PC-9 (cell line): ENCODE measurements at places on chromosomes 2 and 18. TPM values are rescaled to one million over a fixed set of nuclear protein-coding genes. Genes with fewer than 3 reads are reported as not detected.

DNA sequence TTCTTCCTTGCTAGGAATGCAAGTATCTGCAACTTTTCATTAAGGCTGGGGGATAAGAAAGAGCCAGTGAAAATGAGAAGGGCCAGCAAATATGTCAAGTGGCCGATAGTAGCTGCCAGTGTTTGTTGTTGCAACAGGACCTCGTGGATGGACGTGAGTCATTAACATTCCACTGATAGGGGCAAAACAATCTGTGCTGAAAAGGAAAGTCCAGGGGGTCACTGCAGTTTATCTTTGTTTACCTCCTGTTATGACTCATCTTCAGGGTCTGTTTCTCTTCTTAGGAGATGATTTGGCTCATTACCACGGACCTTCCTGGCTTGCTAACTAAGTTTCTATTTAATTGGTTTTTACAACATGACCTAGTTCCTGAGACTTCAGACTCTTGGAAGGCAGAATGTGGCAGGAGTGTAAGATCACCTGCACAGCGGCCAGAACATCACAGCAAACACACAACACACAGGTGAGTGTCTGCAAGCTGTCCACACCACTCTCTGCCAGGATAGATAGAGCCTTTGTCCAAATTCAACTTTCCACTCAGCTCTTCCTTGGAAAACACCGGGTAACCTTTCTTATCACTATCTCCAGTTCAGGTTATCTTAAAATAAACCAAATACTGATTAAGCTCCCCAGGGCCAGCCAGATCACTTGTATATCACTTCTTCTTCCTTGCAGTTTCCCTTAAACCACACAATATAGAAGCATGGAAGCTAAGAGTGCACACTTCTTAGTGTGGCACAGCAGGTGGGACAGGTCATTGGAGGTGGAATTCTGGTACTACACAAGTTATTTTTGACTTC, 157.5 kb upstream of the LMAN1 start:
- peak; percentile 32 for DNase-seq

GRCh38 chr2:212032536-212033219, 505.9 kb downstream of the ERBB4 start:
- no peak for DNase-seq

- no peak for DNase-seq
These were observed 37.2 kb downstream of the MBOAT2 start for GRCh38 chr2:8966123-8966908.

DNA sequence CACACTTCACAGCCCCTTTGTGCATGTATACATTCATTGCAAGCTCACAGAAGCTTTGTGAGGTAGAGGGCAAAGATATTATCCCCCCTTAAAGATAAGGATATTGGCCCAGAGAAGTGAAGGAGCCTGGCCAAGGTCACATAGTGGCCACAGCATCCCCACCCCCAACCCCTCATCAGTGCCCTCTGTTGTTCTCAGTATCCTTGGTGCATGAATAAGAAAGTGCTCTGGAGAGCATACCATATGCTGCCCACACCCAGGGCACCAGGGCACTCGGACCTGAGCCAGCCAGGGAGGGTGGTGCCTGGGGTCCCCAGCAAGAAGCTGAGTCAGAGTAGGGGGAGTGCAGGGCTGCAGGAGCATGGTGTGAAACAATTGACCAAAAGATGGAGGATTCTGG, 3.3 kb downstream of the DYSF start:
- no peak for DNase-seq

GRCh38 chr2:26696351-26696816, 3.9 kb downstream of the KCNK3 start:
- peak; percentile 56 for DNase-seq

DNA sequence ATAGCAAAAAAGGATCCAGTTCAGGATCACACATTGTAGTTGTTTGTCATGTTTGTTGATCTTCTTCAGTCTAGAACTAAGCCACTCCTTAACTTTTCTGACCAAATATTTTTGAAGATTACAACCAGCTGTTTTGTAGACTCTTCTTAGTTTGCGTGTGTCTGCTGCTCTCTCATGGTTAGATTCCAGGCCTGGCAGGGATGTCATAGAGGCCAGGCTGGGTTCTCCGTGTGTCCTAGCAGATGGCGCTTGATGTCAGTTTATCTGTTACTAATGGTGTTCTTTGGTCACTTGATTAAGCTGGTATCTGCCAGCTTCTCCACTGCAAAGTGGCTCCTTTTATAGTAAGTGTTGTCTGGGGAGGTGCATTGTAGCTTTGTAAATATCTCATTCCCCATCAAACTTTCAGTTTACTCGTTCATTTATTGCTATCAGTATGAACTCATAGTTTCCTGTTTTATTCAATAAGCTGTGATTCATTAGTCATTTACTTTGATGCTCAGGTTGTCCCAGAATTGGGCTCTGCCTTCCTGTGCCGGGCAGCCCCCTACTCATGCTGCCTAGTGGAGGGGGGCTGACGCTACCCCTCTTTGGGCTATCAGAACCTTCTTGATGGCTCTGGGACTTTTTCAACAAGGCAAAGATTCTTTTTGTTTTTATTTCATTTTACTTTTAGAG, 42.1 kb downstream of the GRHL1 start:
- DNase-seq: no peak

- no peak for DNase-seq
These were observed 3.4 kb downstream of the XIRP2 start for GRCh38 chr2:166891727-166892126.

DNA sequence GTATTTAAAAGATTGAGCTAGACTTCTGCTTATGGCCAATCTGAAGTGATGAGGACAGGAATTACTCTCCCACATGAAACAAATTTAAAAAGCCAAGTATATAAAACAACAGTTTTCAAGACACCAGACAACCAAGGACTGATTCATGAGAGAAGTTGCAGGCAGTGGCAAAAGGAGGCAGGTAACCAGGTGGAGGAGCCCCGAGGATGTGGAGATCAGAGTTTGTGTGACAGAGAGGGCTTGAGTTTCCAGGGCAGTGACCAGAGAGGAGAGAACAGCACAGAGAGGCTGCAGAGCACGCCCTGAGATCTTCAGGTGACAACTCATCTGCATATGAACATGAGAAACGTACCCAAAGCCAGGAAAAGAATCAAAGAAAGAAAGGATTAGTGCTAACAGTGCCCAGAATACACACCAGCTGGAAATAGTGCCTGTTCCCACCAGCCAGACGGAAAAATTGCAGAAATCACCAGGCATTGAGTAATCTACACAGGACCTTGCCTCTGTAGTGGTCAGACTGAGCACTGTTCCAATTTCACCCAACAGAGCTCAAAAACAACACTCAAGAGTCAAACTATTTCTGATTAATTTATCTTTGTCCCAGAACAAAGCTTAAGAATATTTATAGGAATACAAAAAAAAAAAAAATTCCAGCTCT, 173.1 kb downstream of the SEPTIN10 start:
- no peak for DNase-seq

GRCh38 chr2:214604861-214605260, 194.0 kb downstream of the VWC2L start:
- DNase-seq: no peak

- DNase-seq: no peak
These were observed 171.3 kb downstream of the ARHGAP15 start for GRCh38 chr2:143300536-143300935.

GRCh38 chr18:37435996-37436395, 129.6 kb downstream of the CELF4 start:
- DNase-seq: no peak

DNA sequence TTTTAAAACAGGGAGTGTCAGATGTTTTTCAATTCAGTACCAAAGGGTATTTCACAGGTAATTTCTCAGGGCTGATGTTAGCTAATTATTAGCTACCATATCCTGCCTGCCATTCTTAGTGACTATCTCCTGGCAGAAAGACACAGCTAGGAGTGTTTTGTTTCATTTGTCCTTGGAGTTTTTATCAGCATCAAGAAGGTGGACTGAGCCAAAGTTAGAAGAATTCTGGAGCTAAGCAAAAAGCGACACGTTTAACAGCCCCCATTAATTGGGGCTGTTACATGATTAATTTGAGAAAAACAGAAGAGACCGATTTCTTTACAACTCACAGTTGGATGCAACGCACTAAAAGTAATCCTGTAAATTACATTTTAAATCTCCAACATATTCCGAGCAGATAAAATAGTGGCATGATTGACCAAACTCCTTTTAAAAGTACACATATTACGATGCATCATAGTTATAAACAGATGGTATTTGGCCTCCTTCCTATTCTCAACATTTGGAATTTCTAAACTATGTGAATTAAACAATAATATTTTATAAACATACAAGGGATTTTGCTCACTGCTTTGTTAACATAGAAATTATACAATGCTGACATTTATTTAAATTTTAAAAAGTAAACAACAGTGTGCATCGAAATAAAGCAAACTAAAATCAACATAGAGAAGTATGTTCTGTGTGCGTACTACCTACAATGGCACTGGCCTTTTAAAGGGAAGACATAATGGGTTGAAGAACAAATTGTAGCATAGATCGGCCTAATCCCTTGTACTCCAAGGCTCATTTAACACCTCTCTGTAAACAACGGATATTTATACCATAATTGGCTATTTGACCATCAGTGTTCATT, 585.1 kb downstream of the ZEB2 start:
- DNase-seq: no peak

DNA sequence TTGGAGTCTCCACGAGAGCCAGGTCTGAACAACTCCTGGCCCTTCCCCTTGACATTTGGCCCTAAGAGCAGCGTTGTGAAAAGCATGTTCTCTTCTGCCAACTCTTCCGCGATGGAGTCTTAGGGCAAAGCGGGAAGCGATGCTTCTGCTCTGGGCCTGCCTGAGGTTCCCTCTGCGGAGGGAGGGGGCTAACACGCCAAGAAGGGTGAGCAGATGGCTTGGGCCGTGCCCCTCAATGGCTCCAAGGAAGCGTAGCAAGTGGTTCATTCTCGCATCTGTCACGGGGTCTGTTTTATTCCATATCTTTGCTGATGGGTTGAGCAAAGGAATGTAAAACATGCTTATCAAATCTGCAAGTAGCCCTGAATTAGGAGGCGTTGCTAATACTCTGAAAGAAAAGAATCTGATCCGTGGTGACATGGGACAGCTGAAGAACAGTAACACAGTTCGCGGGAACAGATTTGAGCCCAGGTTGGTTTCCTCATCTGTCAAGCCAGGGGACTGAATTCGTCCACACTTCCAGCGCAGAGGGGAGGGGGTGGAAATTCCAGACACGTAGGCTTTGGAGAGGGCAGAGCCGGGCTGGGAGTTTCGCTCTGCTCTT, 38.0 kb downstream of the DNMT3A start:
- no peak for DNase-seq

- no peak for DNase-seq
These were observed 125.1 kb upstream of the LMAN1 start for GRCh38 chr18:59484131-59484530.

DNA sequence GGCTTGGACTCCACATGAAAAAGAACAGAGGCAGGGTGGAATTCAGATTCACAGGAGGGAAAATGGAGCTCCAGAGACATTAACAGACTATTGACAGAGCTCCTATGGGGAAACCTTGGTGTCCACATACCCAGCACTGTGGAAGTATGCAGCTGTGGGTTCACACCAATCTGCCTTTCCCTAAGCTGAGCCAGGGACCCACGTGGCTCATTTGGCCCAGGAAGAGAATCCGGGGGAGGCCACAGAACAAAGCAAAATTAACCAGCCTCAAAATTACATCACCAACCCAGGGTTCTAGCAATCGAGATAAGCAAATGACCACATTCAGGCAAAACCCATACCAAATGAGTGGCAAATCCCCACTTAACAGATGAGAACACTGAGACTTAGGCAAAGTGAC, 105.8 kb upstream of the TWIST2 start:
- DNase-seq: no peak

GRCh38 chr2:56021136-56021474, 97.5 kb upstream of the EFEMP1 start:
- DNase-seq: no peak

- DNase-seq: no peak
These were observed 134.6 kb downstream of the TMEFF2 start for GRCh38 chr2:192060161-192060560.

- peak; percentile 93 for DNase-seq
These were observed 2.8 kb downstream of the RAB12 start for GRCh38 chr18:8611916-8612576.

GRCh38 chr2:10283106-10284062, 19.3 kb upstream of the HPCAL1 start:
- DNase-seq: peak; percentile 81

DOK6 gene
- total RNA-seq: not detected in 2 replicates

IL1R2 gene
- total RNA-seq: 3.3 and 3.8 TPM in 2 replicates

SIGLEC15 gene
- 0.50 and 1.0 TPM in 2 replicates for total RNA-seq

POMC gene
- not detected in 2 replicates for total RNA-seq

MBOAT2 gene
- total RNA-seq: 45.3 and 57.7 TPM in 2 replicates

MC2R gene
- not detected in 2 replicates for total RNA-seq

ZNF2 gene
- 2.9 and 4.9 TPM in 2 replicates for total RNA-seq

IAH1 gene
- total RNA-seq: 28.7 and 37.3 TPM in 2 replicates

GDF7 gene
- total RNA-seq: 0.04 TPM in 1 of 2 replicates, not detected in the other

EPB41L3 gene
- total RNA-seq: not detected in 2 replicates

CXCR4 gene
- total RNA-seq: 0.70 and 1.1 TPM in 2 replicates

FAM237A gene
- not detected in 2 replicates for total RNA-seq
